Cerebellum (tissue), 4 donors: ENCODE measurements at places on chromosomes 2 and 18.

DNA sequence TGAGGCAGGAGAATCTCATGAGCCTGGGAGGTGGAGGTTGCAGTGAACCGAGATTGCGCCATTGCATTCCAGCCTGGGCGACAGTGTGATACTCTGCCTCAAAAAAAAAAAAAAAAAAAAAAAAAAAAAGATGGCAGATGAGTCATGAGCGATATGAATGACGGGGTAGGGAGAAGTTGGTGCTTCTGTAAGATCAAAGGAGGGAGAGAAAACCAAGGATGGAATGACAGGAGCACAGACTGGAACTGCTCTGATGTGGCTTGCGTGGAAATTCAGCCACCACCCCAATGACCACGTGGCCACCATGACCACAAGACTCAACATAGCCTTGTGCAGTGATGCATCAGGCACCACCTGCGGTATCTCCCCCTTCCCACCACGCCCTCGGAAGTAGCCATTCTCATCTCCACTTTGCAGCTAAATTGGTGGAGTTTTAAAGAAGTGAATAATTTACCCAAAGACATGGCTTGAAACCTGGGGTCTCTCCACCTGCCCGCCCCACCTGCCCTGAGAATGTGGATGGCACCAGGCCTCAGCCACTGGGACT lies 96.0 kb downstream of the ACKR3 start:
- no peak for DNase-seq

DNA sequence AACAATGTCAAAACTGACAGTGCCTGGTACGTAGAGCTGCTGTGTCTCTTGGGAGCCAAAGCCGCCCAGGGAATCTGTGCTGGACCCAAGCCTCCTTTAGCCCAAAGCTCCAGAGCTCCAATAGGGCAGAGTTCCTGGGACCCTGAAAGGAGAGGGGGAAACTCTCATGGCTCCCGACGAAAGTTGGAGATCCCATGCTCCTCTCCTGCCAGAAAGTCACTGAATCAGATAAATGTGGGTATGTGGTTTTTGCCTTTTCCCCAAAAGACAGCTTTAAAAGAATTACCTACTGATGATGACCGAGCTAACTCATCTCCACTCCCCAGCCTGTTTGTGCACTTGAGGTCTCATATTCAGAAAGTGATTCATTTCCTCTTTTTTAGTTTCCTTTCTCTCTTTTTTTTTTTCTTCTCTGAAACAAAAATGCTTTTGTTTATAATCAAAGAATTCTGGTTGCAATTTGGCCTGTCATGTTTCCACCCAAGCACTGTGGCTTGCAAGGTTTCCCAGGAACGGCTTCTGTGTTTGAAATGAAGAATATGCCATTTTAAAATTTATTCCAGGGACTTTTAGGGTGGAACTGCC lies 14.1 kb upstream of the PMAIP1 start:
- DNase-seq, result no peak

- no peak for DNase-seq
These were observed 255.3 kb downstream of the NR4A2 start for GRCh38 chr2:156077041-156077742.

- DNase-seq, result peak; percentile 19
These were observed 26.3 kb downstream of the TUBB6 start for GRCh38 chr18:12334366-12334808.

GRCh38 chr2:182077448-182078142 lies 91.9 kb downstream of the PPP1R1C start:
- DNase-seq, result peak; percentile 58

GRCh38 chr2:42787788-42788477 lies 4.5 kb downstream of the HAAO start:
- DNase-seq, result no peak

DNA sequence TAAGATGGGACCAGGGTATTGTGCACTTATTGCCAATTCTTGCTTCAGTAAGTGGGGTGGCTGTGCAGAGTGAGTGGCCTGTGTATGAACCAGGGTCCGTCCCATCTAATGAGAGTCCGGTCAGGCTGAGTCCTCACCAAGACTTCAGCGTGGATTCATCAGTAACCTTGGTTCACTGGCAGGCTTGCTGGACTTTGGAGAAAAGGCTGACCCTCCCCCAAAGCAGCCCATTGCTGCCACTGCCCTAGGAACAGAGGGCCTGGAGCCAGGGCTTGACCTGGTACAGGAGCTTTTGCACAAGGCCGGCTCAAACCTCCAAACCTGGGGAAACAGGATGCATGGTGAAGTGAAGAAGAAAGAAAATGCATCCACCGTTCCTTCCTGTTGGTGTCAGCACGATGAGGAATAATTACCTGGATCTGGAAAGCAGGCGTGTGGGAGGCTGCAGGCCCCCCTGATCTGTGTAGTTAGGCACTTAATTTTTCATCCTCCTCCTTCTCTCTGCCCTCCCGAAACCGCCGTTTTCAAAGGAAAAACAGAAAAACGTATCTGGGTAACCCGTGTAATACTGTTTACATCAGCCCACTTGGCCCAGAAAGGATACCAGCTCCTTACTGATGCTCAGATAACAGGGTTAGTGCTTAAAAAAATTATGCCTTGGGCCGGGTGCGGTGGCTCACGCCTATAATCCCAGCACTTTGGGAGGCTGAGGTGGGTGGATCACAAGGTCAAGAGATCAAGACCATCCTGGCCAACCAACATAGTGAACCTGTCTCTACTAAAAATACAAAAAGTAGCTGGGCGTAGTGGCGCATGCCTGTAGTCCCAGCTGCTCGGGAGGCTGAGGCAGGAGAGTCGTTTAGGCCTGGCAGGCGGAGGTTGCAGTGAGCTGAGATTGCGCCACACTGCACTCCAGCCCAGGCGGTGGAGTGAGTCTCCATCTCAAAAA lies 147.7 kb downstream of the TGIF1 start:
- DNase-seq, result no peak

- DNase-seq, result no peak
These were observed 412.1 kb upstream of the TRIB2 start for GRCh38 chr2:12304564-12305171.

GRCh38 chr2:181077128-181077709 lies 96.8 kb downstream of the UBE2E3 start:
- DNase-seq, result peak; percentile 43

- no peak for DNase-seq
These were observed 275.6 kb upstream of the ID2 start for GRCh38 chr2:8406271-8406670.

- DNase-seq, result no peak
These were observed 650 bp downstream of the CCBE1 start for GRCh38 chr18:59696311-59697235.

- DNase-seq, result no peak
These were observed 1429.1 kb downstream of the LRP1B start for GRCh38 chr2:140701726-140702125.

DNA sequence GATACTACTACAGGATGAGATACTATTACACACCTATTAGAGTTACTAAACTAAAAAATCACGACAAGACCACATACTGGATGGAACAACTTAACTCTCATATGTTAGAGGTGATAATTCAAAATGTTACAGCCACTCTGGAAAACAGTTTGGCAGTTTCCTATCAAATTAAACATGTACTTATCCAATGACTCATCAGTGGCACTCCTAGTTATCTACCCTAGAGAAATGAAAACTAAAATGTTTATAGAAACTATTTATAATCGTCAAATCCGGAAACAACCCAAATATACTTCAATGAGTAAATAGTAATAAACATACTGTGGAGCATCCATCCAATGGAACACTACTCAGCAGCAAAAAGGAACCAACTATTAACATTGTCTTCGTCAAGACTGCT lies 137.0 kb upstream of the RBBP8 start:
- DNase-seq, result no peak

DNA sequence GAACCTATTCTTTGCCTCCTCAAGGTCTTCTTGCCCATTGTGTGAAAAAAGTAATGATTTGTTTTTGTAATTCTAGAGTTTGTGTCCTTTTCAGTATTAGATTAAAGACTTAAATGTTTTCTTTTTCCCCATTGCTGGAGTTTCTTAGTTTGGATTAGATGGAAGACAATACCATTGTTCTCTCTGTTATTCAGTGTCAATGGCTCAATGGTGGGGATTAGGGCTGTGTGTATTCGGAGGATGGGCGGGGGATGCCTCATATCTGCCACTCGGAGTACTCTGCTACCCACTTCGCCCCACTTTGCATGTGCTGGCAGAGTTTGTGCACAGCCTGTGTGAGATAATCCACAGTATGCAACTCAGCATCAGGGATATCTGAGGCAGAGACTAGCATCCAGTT lies 90.1 kb downstream of the KLHL29 start:
- no peak for DNase-seq

- DNase-seq, result peak; percentile 35
These were observed 1.8 kb downstream of the AGAP1 start for GRCh38 chr2:235495373-235496238.

DNA sequence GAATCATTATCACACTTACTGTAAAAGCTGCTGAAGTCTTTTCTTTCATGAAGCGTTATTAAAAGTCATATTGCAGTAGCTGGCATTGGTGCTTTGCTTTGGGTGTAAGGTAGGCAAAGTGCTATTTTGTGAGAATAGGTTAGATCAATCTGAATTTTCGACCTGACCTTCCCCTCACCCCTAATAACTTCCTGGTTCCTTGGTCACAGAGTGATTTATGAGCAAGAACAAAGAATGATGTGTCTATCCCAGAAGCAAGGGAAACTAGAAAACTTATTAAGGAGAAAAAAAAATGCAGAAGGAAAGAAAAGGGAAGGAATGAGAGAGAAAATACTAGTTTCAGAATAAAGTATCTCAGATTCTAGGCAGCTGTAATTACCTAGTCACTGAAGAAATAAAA lies 163.1 kb upstream of the MEIS1 start:
- no peak for DNase-seq

GRCh38 chr18:61729322-61729721 lies 163.5 kb downstream of the RNF152 start:
- no peak for DNase-seq

DNA sequence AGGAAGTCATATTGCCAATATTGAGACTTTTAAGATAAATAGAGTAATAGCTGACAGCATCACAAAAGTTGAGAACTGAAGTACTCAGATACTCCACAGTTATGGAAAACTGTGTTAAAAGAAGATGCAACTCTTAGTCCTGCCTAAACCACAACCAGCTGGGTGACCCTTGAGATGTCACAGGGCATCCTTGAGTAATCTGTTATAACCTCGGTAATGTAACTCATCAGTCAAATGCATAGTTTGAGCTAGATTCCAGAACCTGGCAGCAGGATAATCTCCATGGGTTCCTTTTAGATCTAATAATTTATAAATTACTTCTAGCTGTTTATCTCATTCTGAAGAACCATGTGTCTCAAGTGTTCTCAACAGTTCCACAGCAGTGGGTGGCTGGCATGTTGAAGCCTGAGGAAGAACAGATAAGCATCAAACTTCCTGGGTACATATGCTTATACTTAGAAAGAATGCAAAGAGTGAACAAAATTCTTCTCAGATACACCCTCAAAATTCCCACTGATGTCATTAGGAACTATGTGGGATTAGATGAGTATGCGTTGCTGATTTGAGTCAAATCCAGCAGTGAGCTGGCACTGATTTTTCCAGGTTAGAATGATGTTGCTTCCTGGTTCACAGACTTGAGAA lies 304.1 kb upstream of the ERBB4 start:
- DNase-seq, result no peak

DNA sequence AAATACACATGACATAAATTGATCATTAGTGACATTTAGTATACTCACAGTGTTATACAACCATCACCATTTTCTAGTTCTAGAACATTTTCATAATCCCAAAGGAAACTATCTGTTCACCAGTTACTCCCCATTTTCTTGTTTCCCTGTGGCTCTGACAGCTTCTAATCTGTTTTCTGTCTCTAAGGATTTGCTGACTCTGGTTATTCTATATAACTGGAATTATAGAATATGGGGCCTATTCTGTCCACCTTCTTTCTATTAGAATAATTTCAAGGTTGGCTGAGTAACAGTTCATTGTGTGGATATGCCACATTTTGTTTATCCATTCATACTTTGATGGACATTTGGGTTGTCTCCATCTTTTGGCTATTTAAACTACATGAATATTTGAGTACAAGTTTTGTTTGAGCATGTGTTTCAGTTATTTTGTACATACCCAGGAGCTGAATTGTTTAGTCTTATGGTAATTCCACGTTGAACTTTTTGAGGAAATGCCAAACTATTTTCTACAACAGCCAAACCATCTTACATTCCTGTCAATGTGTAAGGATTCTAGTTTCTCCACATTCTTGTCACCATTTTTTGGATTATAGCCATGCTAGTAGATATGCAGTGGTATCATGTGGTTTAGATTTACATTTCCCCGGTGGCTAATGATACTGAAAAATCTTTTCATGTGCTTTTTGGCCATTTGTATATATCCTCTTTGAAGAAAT lies 20.5 kb downstream of the KIAA1328 start:
- DNase-seq, result no peak
